Activated CD4-positive, CD25-positive, alpha-beta regulatory T cell treated with anti-CD3 and anti-CD28 coated beads, Interleukin-2, amount 50 U/mL, for 24 hours (primary cell): ENCODE measurements at places on chromosomes 12 and 14.

DNA sequence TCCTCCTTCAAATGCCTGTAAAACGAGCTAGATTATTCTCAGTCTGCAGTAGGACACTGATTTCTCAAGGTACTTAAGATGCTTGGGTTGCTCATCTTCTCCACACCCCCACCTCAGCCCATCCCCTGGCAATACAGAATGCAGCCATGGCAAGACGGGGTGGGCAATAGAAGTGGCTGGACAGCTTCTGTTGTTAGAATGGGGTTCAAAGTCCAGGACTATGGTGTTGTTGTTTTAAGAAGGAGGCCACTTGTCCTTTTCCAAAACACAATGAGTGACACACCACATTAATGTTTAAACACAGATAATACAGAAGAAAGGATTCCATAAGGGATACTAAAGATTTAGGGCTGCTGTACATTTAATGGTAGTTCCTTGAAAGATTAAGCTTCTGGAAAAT is 188.9 kb upstream of the BCL2L14 start:
- no peak for ATAC-seq

GRCh38 chr14:57464008-57464730 is 29.5 kb downstream of the CCDC198 start:
- no peak for ATAC-seq

DNA sequence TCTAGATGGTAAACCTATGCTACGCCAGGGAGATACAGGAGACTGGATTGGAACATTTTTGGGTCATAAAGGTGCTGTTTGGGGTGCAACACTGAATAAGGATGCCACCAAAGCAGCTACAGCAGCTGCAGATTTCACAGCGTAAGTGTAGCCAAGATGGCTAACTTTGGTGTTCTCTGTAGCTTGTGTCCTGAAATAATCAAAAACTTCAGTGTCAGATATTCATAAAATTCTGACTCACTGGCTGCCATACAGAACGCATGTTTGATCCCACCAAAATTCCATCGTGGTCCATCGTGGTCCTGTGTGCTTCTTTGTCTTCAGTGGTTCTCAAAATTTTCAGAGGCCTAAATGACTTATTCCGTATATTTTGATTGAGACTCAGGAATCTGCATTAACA is 1.3 kb downstream of the STRAP start:
- ATAC-seq, result no peak

DNA sequence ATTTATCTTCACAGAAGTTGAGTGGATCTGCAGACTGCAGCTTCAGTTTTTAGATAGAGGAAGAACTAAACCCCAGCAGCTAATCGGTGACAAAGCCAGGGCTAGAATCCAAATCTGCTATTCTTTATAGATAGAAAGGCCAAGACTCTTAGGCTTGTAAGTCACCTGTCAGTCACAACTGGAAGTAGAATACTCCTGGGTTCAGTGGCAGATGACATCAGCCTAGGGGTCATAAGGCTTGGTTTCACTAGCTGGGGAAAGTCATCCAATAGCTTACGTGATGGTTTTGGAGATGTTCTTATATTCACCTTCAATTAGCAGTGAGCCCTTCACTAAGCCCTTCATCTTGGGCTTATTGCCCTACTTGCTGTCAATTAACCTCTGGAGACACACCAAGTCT is 93.4 kb downstream of the APAF1 start:
- no peak for ATAC-seq

GRCh38 chr12:30357766-30358490 is 337.7 kb downstream of the IPO8 start:
- ATAC-seq, result no peak

- no peak for ATAC-seq
These were observed 77.7 kb upstream of the SLC38A2 start for GRCh38 chr12:46450279-46450748.

DNA sequence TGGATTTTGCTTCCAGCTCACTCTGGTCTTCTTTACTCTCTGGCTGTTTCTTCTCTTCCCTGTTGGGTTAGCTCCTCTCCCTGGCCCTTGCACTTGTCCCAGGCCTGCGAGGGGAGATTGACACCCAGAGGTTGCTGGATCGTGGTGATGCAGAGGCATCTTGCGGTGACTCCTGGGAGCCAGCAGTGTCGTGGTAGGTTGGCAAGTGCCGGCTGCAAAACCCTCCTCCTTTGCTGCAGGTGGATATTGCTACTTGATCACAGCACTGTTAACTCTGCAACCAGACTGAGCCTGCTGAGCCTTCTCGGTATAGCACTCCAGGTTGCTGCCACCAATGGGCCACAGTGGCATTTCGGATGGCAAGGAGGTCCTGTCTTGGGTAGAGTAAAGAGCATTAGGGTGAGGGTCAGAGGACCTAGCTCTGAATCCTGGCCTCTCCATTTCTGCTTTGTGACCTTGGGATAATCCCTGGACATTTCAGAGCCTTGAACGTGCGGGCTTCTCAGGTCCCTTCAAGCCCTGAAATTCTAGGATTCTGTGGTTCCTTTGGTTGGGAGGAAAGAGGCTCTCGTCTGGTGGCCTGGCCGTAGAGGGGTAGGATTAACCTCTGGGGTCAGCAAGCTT is 87.4 kb downstream of the TSPAN9 start:
- no peak for ATAC-seq
